Diencephalon (tissue), 1 donor: ENCODE measurements at places on chromosomes 4 and X. TPM values are rescaled to one million over a fixed set of nuclear protein-coding genes. Genes with fewer than 3 reads are reported as not detected.

The MAGEC2 gene
- total RNA-seq = not detected

The RS1 gene
- total RNA-seq = not detected

The MAGEA2B gene
- total RNA-seq = not detected

The CTSO gene
- 9.9 TPM for total RNA-seq

The FRG2 gene
- total RNA-seq = not detected

The MAB21L2 gene
- 3.0 TPM for total RNA-seq

The NSUN7 gene
- total RNA-seq = 12.9 TPM

The RRH gene
- 0.46 TPM for total RNA-seq

The OCRL gene
- 56.1 TPM for total RNA-seq

The CLDN34 gene
- not detected for total RNA-seq

The MND1 gene
- 9.5 TPM for total RNA-seq

The ENPP6 gene
- total RNA-seq = 1.8 TPM

The TMPRSS11B gene
- total RNA-seq = not detected

The CYLC1 gene
- 0.23 TPM for total RNA-seq

The COL4A6 gene
- 3.2 TPM for total RNA-seq

The FREM3 gene
- total RNA-seq = 3.2 TPM

The DEFB131A gene
- not detected for total RNA-seq

The BANK1 gene
- 0.23 TPM for total RNA-seq

The ADGRL3 gene
- total RNA-seq = 257 TPM

The ARSD gene
- total RNA-seq = 15.5 TPM

The BGN gene
- 7.6 TPM for total RNA-seq

The SEC31A gene
- total RNA-seq = 110 TPM

The TCP11X2 gene
- 1.8 TPM for total RNA-seq

The GPR50 gene
- 0.23 TPM for total RNA-seq

The GPR119 gene
- not detected for total RNA-seq

The HERC6 gene
- total RNA-seq = 6.9 TPM

The IL2RG gene
- not detected for total RNA-seq

The GAGE12F gene
- total RNA-seq = not detected

The NR3C2 gene
- total RNA-seq = 9.0 TPM

The KIT gene
- total RNA-seq = 42.0 TPM

The MBNL3 gene
- total RNA-seq = 5.8 TPM

The SAGE1 gene
- total RNA-seq = not detected

The SERTM2 gene
- total RNA-seq = 0.23 TPM

The VEGFD gene
- total RNA-seq = 0.46 TPM

The SPINK2 gene
- total RNA-seq = not detected

The RIPPLY1 gene
- not detected for total RNA-seq

The TASL gene
- total RNA-seq = 2.1 TPM

The CT45A5 gene
- total RNA-seq = 0.46 TPM

The CXorf51B gene
- total RNA-seq = not detected

The IL2 gene
- total RNA-seq = not detected

The ANXA5 gene
- 76.4 TPM for total RNA-seq

The ZAR1 gene
- 0.23 TPM for total RNA-seq

The AVPR2 gene
- total RNA-seq = not detected

The PNMA6F gene
- 6.9 TPM for total RNA-seq

The GAGE12H gene
- not detected for total RNA-seq

The RAI2 gene
- total RNA-seq = 2.8 TPM

The PIR gene
- total RNA-seq = 6.2 TPM

The OSTC gene
- total RNA-seq = 64.6 TPM

The CTAG2 gene
- not detected for total RNA-seq

The MAGEC3 gene
- total RNA-seq = 0.23 TPM

The SUPT20HL1 gene
- total RNA-seq = not detected

The JAKMIP1 gene
- total RNA-seq = 26.8 TPM

The TXLNG gene
- 11.1 TPM for total RNA-seq

The MAGEC1 gene
- total RNA-seq = not detected

The TNIP3 gene
- 0.69 TPM for total RNA-seq

The GABRG1 gene
- 90.7 TPM for total RNA-seq

The HTN3 gene
- total RNA-seq = not detected

The CHM gene
- total RNA-seq = 42.0 TPM

The FAM47E gene
- total RNA-seq = 17.5 TPM
